Tongue (tissue), 3 donors: ENCODE measurements at places on chromosomes 16 and 17. TPM values are rescaled to one million over a fixed set of nuclear protein-coding genes. Genes with fewer than 3 reads are reported as not detected.

The ABCA6 gene
- 50.7 TPM for total RNA-seq

The TMEM92 gene
- not detected for total RNA-seq

The RND2 gene
- 0.92 TPM for total RNA-seq

The SLC12A3 gene
- not detected for total RNA-seq

The HSPB9 gene
- total RNA-seq: not detected

The TMEM114 gene
- total RNA-seq: not detected

The SLC38A8 gene
- total RNA-seq: not detected

The GLIS2 gene
- total RNA-seq: 6.8 TPM

The CDRT15L2 gene
- total RNA-seq: not detected

The DRC3 gene
- 0.82 TPM for total RNA-seq

DNA sequence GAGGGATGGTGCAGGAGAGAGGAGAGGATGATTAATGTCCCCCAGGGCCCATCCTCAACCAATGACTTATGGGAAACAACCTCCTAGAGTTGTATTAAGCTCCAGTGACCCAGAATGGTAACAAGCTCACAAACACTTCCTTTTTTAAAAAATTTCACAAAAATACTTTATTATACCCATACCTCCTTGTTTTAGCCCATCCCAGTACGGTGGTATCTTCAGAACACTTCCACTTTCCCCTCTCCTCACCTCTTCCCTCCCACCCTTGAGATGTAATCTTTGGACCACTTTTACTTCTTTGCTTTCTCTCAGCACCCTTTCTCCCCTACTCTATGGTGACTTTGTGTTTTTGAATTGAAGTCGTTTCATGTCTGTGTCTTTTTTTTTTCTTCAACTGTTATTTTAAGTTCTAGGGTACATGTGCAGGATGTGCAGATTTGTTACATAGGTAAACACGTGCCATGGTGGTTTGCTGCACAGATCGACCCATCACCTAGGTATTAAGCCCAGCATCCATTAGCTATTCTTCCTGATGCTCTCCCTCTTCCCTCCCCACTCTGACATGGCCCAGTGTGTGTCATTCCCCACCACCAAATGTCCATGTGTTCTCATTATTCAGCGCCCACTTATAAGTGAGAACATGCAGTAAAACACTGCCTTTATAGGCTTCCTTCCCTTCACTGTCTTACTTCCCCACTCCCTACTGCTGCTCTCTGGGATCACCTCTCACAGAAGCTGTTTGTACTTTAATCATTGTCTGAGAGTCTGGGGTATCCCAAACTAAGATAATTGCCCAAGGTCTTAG lies 124.5 kb downstream of the PRKCB start:
- DNase-seq: no peak

GRCh38 chr16:49712106-49712505 lies 143.8 kb downstream of the ZNF423 start:
- no peak for DNase-seq

- no peak for DNase-seq
These were observed 20.5 kb upstream of the KLHL11 start for GRCh38 chr17:41885733-41886132.

DNA sequence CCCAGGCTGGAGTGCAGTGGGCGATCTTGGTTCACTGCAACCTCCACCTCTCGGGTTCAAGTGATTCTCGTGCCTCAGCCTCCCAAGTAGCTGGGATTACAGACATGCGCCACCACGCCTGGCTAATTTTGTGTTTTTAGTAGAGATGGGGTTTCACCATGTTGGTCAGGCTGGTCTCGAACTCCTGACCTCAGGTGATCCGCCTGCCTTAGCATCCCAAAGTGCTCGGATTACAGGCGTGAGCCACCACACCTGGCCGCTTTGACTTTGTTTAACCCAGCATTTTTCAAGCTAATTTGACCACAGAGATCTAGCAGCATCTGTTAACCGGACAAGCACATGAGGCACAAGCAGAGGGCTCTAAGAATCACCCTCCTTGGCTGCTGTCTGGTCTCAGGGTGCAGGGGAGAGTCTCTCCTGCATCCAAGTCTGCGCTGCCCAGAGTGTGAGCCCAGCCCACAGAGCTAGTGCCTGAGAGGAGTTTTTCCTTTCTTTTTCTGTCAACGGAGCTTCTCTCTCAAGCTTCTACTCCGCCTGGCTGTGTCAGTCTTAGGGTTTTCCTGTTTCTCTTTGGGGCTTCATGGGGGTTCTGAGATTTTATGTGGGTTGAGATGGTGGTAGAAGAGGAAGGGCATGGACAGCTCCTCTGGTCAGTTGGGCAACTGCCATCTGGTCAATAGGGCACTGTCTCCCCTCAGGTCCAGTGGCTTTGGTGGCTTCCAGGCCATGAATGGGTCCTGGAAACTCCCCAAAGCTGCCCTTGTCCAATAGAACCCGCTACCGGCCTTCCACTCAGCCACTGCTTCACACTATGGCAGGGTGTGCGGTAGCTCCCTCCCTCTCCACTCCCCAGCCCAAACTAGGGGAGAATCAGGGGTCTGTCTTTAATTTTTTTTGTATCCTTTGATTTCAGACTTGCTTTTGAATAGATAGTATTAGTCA lies 59.6 kb downstream of the TNFRSF13B start:
- no peak for DNase-seq

GRCh38 chr17:4881761-4882555 lies 17.4 kb upstream of the C17orf107 start:
- DNase-seq: peak; percentile 61

- peak; percentile 67 for DNase-seq
These were observed 707 bp downstream of the NUFIP2 start for GRCh38 chr17:29292992-29293889.

GRCh38 chr17:7825206-7825990 lies 8.6 kb upstream of the KDM6B start:
- DNase-seq: peak; percentile 62

GRCh38 chr16:65229191-65229662 lies 107.4 kb upstream of the CDH11 start:
- no peak for DNase-seq

- DNase-seq: no peak
These were observed 46.4 kb upstream of the CDYL2 start for GRCh38 chr16:80850757-80851156.

GRCh38 chr17:73513426-73513825 lies 130.8 kb downstream of the SDK2 start:
- DNase-seq: peak; percentile 8

DNA sequence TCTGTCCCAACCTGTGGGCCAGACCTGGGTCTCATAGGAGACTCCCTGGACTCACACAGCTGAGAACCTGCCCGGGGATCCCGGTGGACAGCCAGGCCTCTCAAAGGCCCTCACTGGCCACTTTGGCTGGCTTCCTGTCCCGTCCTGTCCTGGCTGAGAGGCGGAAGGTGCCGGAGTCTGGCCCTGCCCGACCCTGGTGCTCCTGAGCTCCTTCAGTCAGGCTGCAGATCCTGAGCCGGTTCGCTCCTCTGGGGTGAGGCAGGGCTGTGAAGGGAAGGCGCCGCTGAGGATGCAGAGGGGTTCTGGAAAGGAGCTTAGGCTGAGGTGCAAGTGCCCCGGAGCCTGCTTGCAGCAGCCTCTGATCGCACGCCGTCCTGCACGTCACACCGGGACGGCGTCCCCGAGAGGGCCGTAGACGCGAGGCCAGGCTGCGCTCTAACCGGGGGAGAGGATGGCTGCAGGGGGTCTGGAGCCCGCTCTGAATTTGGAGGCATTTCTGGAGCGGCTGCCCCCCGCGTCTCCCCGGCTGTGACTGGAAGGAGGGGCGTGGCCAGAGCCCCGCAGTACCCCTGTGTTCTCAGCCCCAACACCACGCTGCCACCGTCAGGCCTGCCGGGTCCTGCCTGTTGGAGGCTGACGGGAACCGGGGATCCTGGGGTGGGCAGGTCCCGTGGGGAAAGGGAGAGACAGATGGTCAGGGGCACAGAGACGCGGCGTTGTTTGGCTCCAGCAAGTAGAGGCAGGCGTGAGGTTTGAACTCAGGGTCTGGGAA lies 4.1 kb downstream of the HGS start:
- DNase-seq: no peak

DNA sequence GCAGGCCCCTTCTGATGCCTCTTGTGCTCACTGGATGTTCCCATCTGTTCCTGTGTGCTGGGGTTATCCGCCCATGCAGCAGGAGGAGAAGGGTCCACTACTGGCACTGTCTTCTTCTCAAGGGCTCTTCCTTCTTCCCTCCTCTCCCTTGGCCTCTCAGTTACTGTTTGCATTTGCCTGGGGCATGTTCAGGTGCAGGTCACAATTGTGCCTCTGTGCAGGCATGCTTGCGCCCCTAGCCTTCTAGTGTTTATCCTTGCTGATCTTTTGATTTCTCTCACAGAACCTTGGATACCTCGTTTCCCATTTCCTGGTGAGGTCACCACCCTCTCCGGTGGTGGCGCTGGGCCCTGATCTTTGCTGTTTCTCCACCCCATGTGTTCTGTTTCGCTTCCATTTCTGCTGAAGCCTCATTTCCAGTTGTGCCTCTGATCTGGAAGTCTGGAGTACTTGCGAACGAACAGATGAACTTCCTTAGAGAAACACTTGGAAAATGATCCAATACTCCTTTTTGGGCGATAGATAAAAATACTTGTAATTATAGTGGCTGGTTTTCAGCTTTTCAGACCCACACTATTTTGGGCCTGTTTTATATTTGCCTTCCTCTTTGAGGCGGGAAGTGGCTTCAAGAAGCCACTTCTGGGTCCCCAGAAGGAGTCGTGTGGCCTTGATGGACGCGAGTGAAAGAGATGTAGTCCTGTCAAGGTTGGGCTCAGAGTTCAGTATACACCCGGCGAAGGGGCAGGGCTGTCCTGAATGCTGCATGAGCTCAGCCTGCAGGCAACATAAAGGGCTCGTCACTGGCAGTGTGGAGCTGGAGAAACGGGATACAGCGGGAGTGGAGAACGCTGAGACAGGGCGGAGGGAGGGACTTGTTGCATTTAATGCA lies 312.9 kb downstream of the SNX29 start:
- no peak for DNase-seq

GRCh38 chr16:30065943-30066760 lies 592 bp downstream of the ALDOA start:
- peak; percentile 63 for DNase-seq

DNA sequence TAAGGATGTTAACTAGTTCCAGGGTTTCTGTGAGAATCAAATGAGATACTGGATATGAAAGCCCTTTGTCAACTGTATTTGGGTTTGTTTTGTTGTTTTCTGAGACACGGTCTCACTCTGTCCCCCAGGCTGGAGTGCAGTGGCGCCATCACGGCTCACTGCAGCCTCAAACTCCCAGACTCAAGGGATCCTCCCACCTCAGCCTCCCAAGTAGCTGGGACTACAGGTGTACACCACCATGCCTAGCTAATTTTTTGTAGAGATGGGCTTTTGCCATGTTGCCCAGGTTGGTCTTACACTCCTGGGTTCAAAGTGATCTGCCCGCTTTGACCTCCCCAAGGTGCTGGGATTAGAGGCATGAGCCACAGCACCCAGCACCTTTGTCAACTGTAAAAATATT lies 8.9 kb downstream of the SUPT4H1 start:
- no peak for DNase-seq

GRCh38 chr17:6989779-6990178 lies 6.1 kb upstream of the ALOX12 start:
- DNase-seq: no peak

GRCh38 chr16:23869052-23869451 lies 33.3 kb downstream of the PRKCB start:
- DNase-seq: no peak

GRCh38 chr17:42677921-42678781 lies 1.4 kb upstream of the PLEKHH3 start:
- DNase-seq: peak; percentile 92

GRCh38 chr17:41738077-41738800 lies 3.8 kb upstream of the HAP1 start:
- peak; percentile 89 for DNase-seq

DNA sequence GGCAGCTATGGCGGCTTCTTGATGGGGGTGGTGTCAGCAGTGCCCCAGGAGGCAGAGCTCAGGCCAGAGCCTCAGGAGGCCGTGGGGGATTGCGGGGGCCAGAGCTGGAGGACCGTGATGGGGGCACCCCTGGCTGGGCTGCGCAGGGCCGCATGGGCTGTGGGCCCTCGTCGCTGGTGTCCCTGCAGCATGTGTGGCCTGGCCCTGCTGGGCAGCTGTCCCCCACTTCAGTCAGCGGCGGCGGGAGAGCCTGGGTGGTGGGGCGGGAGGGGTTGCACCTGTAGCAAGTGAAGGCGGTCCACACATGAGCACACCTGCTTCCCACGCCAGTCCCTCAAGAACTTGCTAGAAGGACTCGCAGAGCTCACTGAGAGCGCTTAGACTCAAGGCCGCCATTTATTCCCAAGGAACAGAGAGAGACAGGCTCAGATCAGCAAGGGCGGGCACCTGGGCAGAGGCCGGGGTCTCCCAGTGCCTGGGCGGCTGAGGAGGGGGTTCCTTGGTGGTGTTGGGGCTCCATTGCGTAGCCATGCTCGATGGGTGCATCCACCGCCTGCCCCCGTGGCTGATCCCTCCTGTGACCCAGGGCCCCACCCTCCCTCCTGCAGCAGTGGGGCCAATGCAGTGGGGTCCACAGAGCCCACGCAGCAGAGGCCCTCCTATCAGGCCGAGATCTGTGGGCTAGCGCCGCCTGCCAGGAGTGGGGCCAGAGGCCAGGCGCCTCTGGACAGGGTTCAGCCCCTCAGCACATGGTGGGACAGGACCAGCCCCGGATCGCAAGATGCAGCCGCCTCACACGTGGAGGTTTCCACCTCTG lies 15.7 kb downstream of the PRSS27 start:
- DNase-seq: no peak

DNA sequence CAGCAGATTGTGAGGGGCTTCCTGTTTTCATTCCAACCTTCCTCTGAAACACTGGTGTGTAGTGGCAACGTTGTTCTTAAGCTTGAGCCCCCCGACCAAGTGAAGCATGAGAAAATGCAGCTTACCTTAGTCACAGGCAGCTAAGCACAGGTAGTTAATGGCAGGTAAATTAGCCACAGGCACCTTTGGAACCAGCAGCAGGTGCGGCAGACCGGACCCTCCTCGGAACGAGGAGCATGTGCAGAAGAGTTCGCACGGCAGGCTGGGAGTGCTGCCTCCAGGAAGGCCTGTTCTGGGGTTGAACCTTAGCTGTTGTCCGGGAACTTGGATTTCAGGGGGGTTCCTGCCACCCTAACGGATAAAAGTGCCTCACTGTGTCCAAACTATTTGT lies 7.2 kb upstream of the IRF8 start:
- DNase-seq: no peak

- DNase-seq: peak; percentile 50
These were observed 120.6 kb upstream of the FOXF1 start for GRCh38 chr16:86389566-86390328.

- no peak for DNase-seq
These were observed 374.3 kb upstream of the XYLT1 start for GRCh38 chr16:17845031-17845430.

DNA sequence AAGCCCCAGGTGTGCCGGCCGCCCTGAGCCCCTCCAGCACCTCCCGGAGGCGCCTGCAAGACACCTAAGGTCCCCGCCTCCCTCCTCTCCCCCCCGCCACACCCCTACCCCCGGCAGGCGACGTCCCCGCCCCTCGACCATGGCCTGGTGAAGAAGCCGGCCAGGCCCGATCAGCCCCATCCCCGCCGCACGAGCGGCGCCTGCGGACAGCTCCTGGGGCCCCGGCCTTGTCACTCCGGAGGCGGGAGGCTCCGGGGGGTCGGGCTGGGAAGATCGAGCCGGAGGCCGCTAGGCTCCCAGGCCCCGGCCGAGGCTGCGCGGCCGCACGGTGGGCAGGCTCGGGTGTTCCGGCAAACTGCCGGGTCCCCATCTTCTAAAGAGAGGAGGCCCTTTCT lies 405 bp upstream of the ACE start:
- no peak for DNase-seq
